GM12878 (cell line): ENCODE measurements at places on chromosomes 5 and 9.

DNA sequence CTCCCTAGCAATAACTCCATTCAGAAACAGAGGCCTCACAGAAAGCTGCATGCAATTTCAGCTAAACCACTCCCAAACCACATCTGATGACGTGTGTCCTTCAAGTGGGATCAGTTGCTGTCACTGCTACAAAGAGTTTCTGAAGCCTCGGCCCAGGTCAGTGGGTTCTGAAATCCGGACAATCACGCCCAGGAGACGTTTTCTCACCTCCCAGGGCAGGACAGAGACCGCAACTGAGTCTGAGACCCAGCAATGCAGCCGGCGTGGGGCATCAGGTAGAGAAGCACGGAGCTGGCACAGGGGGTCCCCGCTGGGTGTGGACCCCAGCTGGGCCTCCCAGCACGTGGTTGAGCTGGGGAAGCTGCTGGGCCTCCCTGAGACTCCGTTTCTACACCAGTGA lies 2.6 kb upstream of the UBE2QL1 start:
- DNase-seq = no peak

DNA sequence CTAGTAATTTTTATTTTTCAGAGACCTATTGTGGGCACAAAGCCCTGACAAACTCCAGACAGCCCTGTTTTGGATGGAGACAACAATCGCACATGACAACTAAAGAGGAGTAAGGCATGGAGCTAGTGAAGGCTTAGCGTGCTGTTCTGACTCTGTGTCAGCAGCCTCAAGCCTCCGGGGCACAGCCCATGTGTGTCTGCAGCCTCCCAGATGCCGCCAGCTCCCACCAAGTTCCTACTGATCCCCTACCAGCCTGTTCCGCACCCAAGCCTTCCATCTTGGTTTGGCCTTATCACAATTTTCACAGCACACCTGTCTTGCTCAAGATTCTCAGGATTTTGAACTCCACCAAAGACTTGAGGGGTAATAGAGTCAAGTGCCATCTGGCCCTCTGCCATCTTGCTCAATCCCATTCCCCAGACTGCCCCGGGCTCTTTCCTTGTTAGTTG lies 70.3 kb upstream of the SH3PXD2B start:
- no peak for DNase-seq

DNA sequence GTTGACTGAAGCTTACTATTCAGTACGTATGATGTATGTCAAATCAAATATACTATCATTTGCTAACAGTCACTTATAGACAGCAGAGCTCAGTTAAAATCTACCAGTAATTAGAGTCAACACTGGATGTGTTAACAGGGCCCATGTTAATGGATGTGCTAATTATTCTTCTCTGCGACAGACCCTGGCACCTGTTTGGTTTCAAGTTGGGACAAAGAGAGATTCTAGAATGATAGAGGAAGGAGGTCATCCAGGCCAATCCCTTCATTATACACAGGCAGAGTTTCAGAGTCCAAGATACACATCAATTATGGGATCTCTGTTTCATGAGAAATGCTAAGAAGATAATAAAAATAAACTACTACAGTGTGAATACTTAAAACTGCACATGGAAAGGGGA lies 615.0 kb downstream of the ZNF608 start:
- DNase-seq = no peak

DNA sequence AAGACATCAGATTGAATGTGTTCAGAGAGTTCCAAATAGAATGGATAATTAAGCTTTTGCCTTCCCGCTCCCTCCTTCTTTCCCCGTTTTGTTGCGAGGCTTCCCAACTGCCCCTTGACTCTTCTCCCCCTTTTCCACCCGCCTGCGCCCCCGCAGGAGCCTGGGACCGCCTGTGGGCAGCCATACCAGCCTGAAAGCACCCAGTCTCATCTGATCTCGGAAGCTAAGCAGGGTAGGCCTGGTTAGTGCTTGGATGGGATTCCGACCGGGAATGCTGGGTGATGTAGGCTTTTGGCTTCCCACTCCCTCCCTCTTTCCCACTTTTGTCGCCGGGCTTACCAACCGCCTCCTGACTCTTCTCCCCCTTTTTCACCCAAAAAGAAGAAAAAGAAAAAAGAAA lies 6.8 kb upstream of the HSD17B4 start:
- DNase-seq = no peak

DNA sequence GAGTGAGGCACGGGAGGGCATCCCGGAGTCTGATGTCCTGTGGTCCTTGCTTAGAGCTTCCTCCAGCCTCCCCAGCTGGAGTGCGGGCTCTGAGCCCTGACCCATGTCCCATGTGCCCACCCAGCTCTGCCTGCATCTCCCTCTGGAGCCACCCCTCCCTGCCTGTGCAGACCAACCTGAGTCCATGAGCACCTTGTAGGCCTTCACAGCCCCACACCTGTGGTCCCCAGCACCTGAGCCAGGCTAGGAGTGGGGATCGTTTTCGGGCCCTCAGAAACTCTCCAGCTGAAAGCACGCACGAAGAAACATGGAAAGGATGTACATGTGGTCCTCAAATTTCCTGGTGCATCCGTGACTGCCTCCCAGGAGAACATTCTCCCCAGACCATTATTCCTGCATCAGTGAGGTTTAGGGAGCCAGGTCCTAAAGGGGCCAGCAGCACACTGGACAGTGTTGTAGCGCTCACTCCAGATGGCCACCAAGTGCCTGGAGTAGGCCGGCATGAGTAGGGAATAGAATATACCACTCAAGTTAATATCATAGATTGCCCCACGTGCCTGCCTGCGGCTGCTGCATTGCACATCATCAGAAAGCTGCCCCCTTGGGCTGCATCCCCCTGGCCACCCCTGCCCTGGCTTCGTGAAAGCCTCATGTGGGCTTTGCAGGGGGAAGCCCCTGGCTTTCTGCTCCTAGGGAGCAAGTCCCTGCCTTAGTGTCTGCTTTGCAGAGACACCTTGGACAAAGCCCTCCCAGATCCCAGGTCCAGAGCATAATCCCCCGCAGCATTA lies 80.6 kb downstream of the WNK2 start:
- no peak for DNase-seq

- DNase-seq = no peak
Measured at GRCh38 chr9:129218272-129218625, 40.2 kb upstream of the IER5L start.

- no peak for DNase-seq
Measured at GRCh38 chr5:14745753-14746152, 81.2 kb downstream of the OTULIN start.

- peak; percentile 8 for DNase-seq
Measured at GRCh38 chr9:117744369-117744768, 40.2 kb downstream of the TLR4 start.
